ENCODE measurements at places on chromosomes 2 and 18. TPM values are rescaled to one million over a fixed set of nuclear protein-coding genes. Genes with fewer than 3 reads are reported as not detected.

DNA sequence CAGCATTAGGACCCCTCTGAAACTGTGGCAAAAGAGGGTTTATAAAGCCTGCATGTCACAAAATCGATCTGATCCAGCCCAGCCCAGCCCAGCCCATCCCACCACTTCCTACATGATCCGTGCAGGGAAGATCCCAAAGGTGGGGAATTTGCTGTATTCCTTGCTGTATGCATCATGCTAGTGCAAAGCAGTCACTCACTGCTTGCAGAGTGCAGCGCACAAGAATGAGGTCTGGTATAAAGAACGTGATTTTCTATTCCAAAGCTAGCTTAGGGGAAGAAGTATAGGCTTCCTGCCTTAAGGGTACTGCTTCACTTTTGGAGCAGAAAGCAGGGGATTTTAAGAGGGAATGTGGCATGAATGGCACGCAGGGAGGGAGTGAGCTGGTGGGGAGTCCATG is 18.9 kb upstream of the SERPINB11 start:
- no peak for DNase-seq

GRCh38 chr2:103289105-103289725 is 527.4 kb downstream of the TMEM182 start:
- DNase-seq, result no peak

GRCh38 chr2:15010346-15010745 is 377.8 kb downstream of the LRATD1 start:
- DNase-seq, result no peak

DNA sequence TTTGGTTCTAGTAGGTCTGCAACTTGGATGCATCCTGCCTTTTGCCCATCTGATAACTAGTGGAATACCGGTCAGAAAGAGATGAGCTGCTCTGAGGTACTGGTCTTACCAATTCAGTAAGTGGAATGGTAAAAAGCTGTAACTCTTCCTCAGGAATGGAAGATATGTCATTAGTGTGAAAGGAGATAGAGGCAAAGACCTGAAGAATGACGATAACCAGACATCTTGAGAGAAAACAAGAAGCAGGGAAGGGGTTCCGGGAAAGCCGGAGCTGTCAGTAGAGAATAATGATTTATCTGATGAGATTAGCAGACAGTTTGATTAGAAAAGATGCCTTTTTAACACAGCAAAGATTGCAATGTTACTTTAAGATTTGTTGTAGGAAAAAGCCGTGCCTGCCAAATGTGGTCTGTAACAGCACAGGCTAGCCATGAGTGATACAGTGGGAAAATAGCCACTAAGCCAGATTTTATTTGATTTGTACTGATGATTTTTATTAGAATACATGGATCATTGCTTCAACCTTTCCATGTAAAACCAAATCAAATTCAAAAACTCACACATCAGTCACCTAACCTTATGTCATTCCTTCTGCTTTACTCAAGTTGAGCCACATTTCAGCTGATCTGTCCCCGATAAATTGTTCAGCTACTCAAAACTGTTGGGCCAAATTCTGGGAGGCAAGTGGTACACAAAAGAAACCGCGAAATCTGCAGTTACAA is 110.0 kb downstream of the TCF4 start:
- no peak for DNase-seq

DNA sequence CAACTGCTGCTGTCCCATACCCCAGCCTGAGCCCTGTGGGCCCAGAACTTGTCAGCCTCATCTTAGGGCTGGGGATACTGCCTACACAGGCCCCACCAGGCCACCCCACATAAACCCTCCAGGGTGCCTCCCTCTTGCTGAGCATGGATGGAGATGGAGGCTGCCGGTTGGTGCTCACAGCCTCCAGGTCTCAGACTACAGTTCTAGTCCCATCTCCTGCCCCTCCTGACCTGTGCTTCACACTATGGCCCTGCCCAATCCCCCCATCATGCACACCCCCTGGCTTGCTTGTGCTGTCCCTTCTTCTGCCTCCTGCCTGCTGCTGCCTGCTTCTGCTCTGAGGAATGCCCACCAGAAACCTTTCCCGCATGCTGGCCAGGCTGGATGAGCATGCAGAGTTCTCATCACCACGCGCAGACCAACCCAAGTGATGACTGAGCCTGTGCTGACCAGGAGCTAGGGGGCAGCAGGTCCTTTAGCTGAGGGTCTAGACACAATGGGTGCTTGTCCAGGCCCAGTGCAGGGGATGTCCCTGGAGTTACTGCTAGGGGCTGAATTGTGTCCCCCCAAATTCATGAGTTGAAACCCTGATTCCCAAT is 138.4 kb upstream of the HS6ST1 start:
- DNase-seq, result no peak

DNA sequence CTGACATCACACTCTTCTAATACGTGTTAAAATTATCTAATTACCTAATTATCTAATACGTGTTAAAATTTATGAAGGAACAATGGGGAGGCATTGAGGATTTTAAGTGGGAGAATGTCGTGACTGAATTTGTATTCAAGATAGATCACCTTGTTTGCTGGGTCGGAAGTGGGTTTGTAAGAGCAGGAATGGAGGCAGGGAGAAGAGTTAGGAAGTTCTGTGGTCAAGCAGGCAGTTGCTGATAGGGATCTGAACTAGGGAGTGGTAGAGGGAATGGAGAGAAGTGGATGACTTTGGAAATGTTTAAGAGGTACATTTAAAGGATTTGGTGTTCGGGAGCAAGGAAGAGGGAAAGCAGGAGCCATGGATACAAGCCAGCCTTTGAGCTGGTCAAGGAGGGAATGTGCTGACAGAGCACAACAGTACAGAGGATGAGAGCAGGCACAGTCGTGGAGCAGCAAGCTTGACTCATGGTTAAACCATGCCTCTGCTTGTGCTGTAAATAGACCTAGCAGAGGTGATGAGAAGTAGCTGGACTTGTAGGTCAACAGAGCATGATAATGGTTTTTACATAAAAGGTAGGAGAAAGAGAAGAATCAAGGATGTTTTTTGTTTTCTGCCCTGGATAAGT is 16.2 kb downstream of the IL18RAP start:
- no peak for DNase-seq

DNA sequence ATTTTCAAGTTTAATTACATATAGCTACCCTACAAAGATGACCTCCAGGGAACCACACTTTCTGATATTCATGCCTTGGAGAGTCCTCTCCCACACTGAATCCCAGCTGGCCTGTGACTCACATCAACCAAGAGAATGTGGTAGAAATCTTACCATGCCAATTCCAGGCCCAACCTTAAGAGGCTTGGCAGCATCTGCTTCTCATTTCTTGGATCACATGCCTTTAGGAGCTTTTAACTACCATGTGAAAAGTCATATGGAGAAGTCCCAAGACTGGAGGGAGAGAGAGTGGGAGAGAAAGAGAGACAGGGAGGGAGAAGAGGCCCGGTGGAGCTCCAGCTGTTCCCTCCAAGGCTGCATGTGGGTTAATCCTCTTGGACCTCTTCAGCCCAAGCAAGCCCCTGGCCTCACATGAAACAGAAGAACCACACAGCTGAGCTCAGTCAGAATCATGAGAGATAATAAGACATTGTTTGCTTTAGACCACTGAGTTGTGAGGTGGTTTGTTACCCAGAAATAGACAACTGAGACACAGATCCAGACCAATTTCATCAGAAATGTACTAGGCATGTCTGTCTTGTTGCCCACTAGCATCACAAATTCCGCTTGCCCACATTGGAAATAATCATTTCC is 190.7 kb downstream of the MTCL1 start:
- no peak for DNase-seq

DNA sequence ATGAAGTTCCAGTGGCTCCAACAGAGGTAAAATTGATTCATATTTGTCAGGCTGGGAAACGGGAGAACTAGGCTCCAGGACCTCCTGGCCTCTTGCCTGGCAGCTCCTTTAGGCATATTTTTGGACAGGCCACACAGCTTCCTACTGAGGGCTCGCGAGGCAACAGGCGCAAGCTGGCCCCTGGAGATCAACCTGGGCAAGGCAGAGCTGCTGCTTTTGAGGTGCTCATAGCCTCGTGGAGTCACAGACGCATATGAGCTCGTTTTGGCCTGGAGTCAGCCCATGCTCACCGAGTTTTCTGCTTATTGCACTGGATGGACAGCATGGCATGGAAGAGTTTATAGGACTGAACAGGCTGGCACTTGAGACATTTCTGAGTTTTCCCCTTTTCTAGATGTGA is 97.7 kb downstream of the CAPN13 start:
- no peak for DNase-seq

- DNase-seq, result no peak
Observed at GRCh38 chr2:143936848-143937722, 582.8 kb downstream of the ZEB2 start.

DNA sequence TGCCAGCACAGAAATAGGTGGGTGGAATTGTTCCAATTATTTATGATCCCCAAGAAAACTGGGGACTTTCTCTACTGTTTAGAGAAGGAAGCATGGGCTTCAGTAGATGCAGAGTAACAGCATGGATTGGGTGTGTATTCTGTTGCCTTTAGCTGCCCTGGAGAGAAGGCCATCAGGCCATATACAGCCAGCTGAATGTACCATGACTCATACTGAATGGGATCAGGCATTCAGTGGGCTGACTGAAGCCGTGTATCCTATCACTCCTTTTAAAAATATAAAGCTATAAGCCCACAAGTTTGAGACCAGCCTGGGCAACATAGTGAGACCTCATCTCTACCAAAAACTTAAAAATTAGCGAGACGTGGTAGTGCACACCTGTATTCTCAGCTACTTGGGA is 16.7 kb upstream of the PLEKHM3 start:
- no peak for DNase-seq

DNA sequence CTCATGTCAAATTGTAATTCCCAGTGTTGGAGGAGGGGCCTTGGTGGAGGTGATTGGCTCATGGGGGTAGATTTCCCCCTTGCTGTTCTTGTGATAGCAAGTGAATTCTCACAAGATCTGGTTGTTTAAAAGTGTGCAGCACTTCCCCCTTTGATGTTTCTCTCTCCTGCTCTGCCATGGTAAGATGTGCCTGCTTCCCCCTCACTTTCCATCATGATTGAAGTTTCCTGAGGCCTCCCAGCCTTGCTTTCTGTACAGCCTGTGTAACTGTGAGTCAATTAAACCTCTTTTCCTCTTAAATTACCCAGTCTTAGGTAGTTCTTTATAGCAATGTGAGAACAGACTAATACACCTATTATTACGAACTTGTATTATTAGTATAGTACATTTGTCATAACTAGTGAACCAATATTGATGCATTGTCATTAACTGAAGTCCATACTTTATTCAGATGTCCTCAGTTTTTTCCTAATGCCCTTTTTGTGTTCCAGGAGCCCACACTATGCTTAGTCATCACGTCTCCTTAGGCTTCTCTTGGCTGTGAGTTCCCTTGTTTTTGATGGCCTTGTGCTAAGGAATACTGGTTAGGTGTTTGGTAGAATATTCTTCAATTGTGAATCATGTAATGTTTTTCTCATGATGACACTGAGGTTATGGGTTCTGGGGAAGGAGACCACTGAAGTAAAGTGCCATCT is 4.5 kb upstream of the MAP3K2 start:
- no peak for DNase-seq

DNA sequence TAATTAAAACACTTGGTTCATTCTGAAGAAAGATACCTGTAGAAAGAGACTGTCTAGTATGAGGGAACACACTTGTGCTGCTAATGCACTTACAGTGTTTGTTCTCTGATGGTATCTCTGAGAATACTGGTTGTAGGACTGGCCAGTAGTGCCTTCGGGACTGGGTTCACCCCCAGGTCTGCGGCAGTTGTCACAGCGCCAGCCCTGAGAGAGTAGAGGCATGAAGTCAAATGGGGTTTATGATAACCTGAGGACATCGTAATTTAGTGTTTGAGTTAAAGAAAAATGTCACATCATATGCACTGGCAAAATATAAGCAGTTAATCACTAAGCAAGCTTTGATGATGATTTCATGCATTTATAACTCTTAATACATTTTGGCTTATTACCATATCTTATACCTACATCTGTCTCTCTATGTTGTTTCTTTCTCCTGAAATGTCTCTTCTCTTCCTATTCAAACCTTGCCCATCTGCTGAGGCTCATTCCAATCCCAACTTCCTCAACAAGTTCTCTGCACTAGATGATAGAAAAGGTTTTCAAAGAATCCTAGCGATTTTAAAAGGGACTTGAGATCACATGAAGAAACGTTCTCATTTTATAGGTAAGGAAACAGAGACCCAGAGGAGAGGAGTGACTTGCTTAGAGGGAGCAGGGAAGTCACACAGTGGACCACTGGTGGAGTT is 50.2 kb downstream of the ATIC start:
- DNase-seq, result no peak

GRCh38 chr18:25420077-25420825 is 68.3 kb upstream of the ZNF521 start:
- no peak for DNase-seq

GRCh38 chr2:23567161-23567756 is 182.3 kb downstream of the KLHL29 start:
- DNase-seq, result no peak

DNA sequence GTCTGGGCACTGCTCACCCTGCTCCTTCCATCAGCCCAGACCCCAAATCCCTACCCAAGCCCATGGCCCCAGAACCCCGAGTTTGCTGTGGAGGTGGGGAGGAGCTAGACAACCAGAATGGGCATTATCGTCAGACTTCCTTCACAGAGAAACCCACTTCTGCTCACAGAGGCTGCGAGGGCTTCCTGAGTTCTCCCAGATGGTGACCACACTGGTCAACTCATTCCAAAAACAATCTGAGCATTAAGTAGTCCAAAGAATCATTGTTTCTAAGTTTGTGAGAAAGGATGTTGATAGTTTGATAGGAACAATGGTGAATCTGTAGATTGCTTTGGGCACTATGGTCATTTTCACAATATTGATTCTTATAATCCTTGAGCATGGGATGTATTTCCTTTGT is 60.2 kb downstream of the LRRC30 start:
- DNase-seq, result no peak

GRCh38 chr2:133287709-133288108 is 280.6 kb downstream of the NCKAP5 start:
- DNase-seq, result no peak

DNA sequence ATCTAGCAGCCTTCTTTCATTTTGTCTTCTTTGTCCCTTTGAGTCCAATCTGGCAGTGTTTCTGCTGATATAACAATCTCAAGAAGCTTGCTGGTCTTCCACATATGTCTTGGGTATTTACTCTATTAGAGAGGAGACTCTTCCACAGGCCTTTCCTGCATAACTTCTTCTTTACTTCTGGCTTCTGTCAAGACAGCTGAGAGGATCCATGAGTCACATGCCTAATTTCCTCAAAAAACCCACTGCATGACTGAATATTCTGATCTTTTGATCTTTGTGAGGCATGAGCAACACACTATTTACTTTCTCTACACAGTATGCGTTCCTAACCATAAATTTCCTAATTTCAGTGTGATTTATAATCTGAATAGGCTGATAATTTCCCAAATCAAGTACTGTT is 5.1 kb upstream of the DCC start:
- no peak for DNase-seq

FSIP2 gene
- 0.33 TPM for total RNA-seq

SUCLG1 gene
- total RNA-seq, result 25.6 TPM

PROM2 gene
- total RNA-seq, result 3.5 TPM

TCF23 gene
- total RNA-seq, result not detected

GALNT14 gene
- total RNA-seq, result 1.4 TPM

MYO7B gene
- total RNA-seq, result 3.7 TPM

GCG gene
- not detected for total RNA-seq

CDKL4 gene
- not detected for total RNA-seq

TOGARAM2 gene
- 0.37 TPM for total RNA-seq

HOXD3 gene
- 0.57 TPM for total RNA-seq

All from upper lobe of left lung (tissue), 6 donors.